ENCODE measurements at places on chromosomes 1 and 21.

DNA sequence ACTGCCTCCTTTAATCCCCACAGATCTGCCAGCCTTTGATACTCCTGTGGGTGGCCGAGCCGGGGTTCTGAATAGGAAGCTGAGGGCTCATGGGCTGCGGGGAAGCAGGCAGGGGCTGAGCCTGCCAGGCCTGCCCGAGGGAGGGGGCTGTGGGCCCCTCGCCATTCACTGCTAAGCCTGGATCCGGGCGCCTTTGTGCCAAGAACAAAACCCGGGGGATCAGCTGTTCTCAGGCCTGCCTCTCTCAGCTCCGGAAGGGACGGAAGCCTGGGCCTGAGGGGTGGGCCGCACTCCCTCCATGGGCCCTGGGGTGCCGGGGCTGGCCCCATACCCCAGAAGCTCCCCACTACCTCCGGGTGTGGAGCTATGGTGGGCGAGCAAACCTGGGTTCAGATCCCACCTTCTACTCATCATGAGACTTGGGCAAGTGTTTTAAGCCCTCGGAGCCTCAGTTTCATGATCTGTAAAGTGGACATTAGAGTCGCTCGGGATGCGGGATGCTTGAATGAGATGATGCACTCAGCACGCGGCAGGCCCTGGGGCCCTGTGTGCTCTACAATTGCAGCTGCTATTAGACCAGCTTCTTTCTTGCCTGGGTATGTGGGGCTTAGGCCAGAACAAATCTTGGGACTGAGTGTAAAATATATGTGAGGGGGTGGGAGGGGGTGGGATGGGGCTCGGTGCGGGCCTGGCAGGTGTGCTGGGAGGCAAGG lies 19.2 kb upstream of the EPHA2 start:
- no peak for DNase-seq

DNA sequence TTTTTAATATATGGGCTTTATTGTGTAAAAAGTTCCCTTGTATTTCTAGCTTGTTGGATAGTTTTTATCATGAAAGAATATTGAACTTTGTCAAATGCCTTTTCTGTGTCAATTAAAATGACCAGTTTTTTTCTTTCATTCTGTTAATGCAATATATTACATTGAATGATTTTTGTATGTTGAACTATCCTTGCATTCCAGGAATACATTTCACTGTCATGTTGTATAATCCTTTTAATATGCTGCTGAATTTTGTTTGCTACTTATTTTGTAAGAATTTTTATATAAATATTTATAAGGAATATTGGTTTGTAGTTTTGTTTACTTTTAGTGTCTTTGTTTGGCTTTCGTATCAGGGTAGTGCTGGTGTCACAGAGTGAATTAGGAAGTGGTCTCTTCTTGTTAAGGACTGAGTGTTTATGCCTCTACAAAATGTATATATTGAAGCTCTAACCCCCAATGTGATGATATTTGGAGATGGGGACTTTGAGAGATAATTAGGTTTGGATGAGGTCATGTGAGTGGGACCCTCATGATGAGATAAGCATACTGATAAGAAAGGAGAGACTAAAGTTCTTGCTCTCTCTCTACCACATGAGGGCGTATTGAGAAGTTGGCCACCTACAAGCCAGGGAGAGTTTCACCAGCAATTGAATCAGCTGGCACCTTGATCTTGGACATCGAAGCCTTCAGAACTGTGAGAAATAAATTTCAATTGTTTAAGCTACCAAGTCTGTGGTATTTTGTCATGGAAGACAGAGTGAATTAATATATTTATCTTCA lies 12.0 kb upstream of the SLAMF6 start:
- DNase-seq = no peak

GRCh38 chr1:53316766-53317581 lies 10.9 kb downstream of the LRP8 start:
- DNase-seq = no peak

GRCh38 chr1:1540090-1540817 lies at the start of gene TMEM240:
TMEM240 (minus strand) TSS chr1:1540624; CDS start chr1:1540346, 278 bp downstream.
- no peak for DNase-seq

DNA sequence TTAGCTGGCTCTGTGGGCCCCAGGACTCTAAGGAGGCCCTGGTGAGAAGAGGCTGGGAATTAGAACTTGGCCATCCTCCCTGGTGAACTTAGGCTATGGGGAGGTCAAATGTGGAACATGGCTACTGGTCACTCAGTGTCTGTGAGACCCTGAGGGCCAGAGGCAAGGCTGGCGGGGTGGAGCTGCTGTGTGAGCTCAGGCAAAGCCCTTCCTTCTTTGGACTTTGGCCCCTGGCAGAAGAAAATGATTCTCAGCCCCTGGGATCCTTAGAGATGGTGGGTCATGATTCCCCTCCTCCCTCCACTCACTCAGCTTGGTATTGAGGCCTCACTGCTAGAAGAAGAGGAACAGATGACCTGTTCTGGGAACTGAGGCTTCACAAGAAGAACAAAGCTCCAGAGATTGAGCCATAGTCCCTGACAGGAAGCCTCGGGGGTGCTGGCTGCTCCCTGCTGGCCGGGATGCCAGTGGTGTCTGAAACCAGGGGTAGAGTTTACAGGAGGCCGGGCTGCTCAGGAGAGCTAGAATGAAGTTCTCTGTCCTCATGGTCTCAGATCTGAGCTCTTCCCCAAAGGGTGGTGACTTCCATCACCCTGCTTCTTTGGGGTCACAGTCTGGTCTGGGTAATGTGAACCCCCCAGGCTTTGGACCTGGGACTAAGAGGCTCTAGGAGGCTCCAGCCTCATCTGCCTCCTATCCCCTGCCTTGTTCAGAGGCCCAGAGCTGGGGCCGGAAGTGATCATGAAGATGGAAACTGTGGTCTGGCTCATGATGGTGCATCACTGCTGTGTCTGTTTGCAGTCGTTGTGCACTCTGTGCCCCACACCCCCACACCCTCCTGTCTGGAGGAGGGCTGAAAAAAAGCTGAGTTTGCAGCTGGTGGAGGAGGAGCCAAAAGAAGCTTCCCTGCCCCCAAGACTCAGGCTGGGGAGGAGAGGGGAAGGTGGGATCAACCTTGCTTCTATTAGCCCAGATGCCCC lies 905 bp downstream of the BTBD19 start:
- DNase-seq = no peak

DNA sequence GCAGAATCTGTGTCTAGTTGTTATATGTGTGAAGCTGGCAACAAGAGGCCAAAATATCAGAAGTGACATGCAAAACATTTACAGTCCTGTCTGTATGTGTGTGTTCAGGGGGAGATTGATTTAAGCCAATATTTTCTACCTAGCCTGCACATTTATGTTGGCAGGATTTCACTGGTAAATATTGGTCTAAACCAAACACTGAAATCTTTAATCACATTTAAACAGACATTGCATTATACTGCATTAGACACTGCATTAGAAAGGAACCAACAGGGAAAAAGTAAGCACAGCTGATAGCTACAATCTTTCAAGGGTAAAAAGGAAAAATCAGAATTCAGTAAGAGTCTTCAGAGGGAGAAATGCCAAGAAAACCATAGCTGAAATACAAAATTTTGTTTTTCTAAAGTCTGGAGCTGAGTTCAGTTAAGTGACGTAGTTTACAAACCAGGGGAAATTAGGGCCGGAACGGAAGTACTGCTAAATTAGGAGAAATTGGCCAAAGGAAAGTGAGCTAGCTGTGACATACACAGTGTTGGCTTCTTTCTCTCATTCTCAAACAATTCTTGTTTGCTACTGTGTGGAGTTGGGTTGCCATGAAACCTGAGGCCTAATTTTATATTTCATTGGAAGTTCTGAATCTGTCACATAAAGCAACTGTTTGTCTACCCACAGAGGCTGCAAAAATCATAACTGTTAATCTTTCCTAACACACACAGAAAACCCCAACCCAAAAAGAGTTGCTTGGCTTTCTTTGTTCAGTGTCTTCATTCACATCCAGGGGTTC lies 217.3 kb upstream of the SGIP1 start:
- no peak for DNase-seq

GRCh38 chr1:184422490-184423233 lies 35.8 kb downstream of the C1orf21 start:
- DNase-seq = no peak

- DNase-seq = no peak
Observed at GRCh38 chr1:154629061-154629674, 21.2 kb upstream of the ADAR start.

GRCh38 chr1:55386456-55386855 lies 171.3 kb upstream of the USP24 start:
- DNase-seq = no peak

DNA sequence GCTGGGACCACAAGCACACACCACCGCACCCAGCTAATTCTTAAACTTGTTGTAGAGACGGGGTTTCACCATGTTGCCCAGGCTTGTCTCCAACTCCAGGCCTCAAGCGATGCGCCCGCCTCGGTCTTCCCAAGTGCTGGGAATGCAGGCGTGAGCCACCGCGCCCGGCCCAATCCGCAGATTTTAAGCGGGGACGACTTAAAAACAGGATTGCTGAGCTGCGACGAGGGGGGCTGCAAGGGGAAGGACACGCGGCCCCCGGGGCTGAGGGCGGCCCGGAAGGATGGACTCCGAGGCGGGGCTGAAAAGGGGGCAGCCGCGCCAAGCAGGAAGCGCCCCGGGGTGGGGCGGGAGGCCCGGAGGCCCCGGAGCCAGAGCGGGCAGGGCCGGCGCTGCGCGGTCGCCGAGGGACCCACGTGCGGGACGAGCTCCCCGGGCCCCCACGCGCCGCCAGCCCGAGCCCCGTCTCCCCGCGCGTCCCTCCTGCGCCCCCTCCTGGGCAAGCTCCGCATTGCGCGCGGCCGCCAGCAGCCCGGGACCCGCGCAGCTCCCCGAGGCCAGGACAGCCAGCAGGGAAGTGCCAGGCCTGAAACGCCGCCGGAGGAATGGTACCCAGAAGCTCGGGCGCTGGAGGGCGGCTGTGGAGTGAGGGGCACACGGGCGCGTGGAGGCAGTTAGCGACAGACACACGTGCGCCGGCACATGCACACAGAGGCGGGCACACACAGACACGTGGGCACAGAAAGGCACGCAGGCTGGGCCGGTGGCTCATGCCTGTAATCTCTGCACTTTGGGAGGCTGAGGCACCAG lies 5.5 kb upstream of the PRKCZ start:
- no peak for DNase-seq

- no peak for DNase-seq
Observed at GRCh38 chr1:62654744-62655143, 33.4 kb downstream of the DOCK7 start.

DNA sequence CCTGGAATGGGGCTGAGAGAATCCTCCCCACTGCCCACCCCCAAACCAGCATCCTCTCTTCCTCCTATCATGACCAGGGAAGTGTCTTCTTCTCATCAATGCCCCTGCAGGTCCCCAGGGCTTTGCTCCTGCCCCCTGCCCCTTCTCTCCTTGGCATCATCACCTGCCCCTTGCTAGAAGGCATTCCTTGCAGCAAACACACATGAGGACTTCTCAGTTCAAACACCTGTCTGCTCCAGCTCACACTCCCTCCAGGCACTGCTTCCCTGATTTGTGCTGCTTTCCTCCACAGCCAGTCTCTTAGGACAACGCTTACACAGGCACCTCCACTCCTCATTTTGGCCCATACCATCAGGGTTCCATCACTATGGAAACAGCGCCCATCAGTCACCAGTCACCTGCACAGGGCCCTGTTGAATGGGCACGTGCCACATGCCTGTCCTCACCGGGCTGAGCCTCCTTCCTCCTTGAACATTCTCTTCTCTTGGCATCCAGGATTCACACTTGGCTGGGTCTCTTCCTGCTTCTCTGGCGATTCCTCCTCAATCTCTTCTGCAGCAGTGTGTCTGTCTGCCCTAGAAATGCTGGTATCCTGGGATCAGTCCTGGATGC lies 81.9 kb upstream of the EDN2 start:
- no peak for DNase-seq

GRCh38 chr1:2553871-2554620 lies 2.1 kb upstream of the TNFRSF14 start:
- DNase-seq = no peak

- DNase-seq = no peak
Observed at GRCh38 chr1:156308078-156308477, 9.0 kb upstream of the VHLL start.

GRCh38 chr21:41147096-41147978 lies 20.6 kb upstream of the BACE2 start:
- DNase-seq = no peak

GRCh38 chr1:239317948-239318347 lies 68.4 kb upstream of the CHRM3 start:
- no peak for DNase-seq

GRCh38 chr1:5793516-5793915 lies 198.7 kb downstream of the NPHP4 start:
- DNase-seq = no peak

DNA sequence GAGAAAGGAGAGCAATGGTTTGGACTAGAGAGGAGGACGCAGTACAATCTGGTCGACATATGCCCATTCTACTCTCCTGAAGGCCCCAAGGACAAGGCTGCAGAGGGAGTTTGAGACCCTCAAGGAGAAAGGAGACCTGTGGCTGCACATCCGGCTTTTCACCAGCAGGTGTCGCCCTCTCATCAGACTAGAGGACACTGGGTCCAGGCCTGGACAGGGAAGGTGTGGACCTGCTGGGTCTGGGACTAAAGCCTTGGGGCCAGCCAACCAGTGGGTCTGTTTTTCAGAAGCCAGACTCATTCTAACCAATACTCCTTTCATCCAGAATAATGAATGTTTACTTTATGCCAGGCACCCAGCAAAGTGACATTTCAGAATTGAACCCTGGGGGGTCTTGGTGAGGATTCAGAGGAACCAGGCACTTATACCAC lies 5.0 kb downstream of the SRARP start:
- no peak for DNase-seq

GRCh38 chr1:231357831-231358354 lies 19.8 kb downstream of the SPRTN start:
- DNase-seq = no peak

GRCh38 chr1:40059338-40059959 lies 18.9 kb downstream of the CAP1 start:
- no peak for DNase-seq

DNA sequence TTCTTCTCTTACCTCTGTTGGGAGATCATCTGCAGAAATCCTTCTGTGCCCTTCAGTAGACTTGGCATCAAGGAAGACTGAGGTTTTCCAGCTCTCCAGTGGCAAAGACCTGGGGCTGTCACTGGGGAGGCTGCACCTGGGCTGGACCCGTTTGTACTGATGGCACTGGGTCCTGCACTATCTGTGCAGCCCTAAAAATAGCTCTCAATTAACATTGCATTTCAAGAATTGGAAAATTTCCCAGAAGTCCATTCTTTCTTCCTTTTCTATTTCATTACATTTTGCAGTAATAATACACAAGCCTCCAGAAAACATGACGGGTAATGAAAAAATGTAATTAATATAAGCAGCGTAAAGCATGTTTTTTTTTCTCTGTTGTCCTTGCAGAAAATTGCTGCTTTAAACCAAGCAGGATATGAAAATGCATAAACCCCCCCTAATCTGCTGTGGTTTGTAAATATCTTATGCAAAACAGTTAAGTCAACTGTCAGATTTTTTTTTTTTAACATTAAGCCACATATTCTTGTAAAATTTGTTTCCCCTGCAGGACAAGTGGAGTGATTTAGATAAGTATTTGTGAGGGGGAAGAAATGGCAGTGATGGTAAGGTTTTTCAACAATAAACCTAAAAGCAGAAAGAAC lies 64.9 kb downstream of the LMO4 start:
- no peak for DNase-seq

GRCh38 chr1:246092136-246092535 lies 414.9 kb downstream of the SMYD3 start:
- DNase-seq = no peak

GRCh38 chr1:164648636-164649035 lies 89.7 kb downstream of the PBX1 start:
- DNase-seq = no peak

- no peak for DNase-seq
Observed at GRCh38 chr1:24764439-24764838, 19.2 kb downstream of the CLIC4 start.

All from cortex of kidney (tissue), 1 donor.